ENCODE measurements at places on chromosomes 1 and 21.

- DNase-seq, result no peak
These were observed 1920.4 kb downstream of the MRPL39 start for GRCh38 chr21:23686737-23687523.

DNA sequence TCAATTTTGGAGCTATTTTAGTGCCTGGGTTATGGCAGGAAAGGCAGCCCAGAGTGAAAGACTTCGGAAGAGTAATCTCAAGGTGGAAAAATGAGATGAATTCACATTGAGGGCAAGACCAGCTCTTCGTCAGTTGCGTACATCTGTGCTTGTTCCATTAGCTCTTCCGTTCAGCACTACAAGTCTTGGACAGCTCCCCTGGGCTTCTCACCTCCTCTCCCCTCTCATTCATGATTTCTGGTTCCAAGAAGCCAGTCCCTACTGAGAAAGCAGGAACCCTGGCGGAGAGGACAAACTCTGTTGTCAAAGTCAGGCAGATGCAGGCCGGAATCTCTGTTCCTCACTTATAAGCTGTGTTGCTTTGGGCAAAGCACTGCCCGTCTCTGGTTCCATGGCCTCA, 76.5 kb downstream of the ACTL8 start:
- no peak for DNase-seq

DNA sequence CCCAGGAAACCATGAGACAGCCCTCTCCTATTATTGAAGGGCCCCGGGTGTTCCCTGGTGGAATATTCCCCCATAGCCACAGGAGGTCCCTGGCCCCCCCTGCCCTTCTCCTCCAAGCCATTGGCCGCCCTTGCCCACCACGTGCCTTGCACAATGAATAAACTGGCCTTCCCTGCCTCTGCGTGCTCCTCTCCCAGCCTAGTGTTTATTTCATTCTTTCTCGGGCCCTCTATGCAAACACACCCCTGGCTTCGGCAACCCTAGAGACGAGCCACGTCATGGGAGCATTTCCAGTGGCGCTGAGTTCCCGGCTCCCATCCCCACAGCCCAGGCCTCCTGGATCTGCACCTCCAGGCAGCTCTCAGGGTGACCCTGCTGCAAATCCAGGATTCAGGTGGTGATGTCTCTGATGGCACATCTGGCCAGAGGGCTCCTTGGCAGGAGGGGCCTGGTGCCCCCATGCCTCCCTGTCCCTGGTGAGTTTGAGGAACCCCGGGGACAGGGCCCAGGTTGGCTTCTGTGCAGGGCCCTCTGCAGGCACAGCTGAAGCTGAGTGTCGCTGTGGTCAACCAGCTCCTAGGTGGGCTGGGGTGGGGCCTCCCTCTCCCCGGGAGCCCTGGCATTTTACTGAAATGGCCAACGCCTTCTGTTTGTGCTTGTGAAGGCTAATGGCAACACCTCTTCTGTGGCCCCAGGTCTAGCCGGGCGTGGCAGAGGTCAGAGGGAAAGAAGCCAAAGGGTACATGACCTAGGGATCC, 6.2 kb downstream of the KRTAP10-12 start:
- no peak for DNase-seq

DNA sequence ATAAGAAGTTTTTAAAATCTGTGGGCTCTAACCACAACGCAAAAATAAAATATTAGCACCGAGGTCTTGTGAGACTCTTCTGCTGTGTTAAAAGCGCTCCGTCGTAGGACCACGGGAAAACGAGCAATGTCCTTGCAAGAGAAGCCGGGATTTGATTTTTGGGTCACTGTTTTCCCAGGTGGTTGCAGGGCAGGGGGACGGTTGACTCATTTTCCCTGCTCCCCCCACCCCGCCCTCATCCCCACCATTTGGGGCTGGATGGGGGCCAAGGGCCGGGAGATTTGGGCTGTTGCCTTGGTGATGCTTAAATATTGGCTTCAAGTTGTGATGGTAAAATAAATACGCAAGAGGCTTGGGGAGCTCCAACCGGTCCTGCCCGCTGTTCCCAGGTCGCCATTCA, 67.6 kb upstream of the SLC25A33 start:
- DNase-seq, result no peak

DNA sequence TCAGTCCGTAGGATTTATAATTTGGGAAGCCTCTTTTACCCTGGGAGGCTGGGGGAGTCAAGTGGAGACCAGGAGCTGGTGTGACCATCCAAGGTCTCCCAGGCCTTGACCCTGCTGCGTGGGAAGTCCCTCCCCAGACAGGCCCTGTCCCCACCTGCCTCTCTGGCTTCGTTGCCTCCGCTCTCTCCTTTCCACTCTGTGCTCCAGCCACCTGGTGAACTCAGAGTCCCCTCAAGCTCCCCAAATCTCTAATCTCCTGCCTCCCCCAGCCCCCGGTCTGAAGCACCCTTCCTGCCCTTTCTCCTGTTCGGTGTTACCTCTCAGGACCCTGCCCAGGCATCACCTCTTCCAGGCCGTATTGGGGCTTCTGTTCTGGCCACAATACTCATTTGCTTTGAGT, 27.9 kb downstream of the CDCP2 start:
- no peak for DNase-seq

DNA sequence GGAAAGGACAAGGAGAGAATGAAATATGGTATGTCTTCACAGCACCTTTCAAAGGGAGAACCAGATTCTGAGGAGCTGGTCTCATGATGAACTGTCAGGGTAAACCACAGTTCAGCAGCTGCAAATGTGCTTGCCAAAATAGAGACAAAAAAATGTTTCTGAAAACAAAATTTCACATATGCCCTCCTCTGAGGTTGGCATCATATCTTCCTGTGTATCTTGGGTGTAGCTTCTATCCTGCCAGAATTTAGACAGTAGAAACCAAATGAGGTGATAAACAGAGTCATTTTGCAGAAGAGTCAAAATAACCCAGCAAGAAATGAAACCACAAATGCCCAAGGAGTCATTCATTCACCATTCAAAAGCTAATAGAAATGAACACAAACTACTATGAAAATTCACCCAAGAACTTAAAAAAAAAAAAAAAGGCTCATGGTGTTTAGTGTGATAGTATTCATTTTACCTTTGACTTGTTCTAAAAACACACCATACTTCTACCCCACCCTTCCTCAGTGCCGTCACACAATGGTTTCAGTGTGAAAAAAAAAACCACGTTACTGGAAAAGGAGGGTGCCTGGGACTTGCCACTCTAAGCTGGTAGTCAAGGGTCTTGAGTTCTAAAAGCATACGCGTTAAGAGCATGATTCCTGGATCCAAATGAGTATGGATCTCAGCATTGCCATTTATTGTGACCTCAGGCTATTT, 18.5 kb downstream of the SELL start:
- DNase-seq, result no peak

- no peak for DNase-seq
These were observed 11.4 kb downstream of the RNF11 start for GRCh38 chr1:51247499-51247898.

GRCh38 chr1:203992440-203992839, 80.5 kb upstream of the SOX13 start:
- no peak for DNase-seq

GRCh38 chr1:161298116-161298515, 11.7 kb downstream of the MPZ start:
- DNase-seq, result no peak

DNA sequence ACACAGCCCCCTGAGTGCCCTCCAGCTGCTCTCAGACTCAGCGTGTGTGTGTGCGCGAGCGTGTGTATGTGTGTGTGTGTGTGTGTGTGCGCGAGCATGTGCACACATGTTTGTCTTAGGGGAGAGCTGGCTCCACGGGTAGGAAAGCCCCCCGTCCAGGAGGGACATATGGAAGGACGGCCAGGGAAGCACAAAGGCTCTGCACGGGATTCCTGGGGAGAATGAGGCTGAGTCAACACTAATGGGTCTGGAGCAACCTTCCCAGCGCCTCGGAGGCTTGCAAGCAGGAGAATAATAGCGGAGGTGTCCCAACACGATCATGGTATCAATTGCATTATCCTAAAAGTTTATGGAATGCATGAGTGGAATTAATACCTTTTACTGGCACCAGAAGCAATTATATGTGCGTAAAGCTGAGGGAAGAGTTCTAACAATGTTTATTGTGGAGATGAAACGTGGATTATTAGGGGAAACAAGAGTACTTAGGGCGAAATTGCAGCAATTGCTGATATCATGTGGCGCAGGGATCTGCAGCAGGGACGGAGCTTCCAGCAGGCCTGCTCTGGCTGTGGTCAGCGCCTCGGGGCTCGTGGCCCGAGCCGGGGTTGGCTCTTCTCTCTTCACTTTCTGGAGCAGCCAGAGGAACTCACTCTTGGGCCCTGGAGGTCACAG, 40.3 kb upstream of the CCDC27 start:
- no peak for DNase-seq

DNA sequence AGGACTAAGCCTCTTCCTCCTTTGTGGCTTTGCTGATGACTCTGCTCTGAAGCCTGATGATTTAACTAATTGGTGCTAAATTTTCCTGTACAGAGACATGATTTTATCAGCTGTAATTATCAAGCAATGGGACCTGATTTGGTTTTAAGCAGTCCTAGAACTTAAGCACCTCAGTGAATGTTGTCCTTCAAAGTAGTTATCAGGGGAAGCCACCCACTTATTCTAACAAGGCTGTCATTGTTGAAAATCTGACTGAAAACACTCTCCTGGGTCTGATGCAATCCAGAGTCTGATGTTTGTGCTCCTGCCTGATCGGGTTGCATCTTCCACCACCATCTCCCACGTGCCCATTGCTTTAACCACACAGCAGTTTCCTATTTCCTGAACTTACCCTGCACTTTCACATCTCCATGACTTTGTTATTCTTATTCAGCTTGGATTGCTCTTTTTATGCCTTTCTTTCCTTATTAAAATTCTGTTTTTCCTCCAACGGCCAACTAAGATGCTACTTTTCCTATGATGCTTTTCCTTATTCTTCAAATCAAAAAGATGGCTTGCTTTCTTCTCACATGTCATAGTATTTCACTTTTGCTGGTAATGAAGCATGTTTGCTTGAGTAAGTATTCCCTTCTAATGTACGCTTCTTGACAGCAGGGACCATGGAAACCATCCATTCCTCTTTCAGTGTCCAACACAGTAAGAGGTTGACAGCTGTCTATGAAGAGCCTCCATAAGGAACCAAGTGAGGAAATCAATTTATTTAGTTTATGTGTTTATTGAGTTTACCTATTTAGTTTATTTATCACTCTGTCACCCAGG, 55.0 kb downstream of the S1PR1 start:
- no peak for DNase-seq

- peak; percentile 71 for DNase-seq
These were observed at the start of gene PGBD5 for GRCh38 chr1:230426246-230427093. Gene PGBD5, minus strand, starts transcription at chr1:230426332. Its CDS starts 404 bp downstream, at chr1:230425928.

GRCh38 chr1:171152549-171152948, 32.6 kb upstream of the FMO2 start:
- no peak for DNase-seq

DNA sequence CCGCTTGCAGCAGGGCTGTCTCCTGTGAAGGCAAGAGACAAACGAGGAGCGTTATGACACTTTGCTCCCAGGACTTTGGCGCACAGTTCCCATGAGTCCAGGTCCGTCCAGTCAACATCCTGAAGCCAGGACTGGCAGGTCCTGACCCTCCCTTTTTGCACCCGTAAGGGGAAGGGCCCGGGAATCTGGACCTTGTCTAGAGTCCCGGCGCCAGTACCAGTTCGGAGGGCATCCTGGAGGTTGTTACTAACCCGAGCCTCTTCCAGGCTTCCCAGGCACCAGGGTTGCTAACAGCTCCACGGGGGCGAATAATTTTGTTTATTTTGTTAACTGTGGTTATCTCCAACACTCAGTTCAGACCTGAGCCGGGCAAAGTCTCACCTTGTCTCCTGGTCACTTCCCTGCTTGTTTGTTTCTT, 682 bp upstream of the RWDD3 start:
- DNase-seq, result no peak

GRCh38 chr1:245411245-245412036, 256.7 kb downstream of the KIF26B start:
- no peak for DNase-seq

DNA sequence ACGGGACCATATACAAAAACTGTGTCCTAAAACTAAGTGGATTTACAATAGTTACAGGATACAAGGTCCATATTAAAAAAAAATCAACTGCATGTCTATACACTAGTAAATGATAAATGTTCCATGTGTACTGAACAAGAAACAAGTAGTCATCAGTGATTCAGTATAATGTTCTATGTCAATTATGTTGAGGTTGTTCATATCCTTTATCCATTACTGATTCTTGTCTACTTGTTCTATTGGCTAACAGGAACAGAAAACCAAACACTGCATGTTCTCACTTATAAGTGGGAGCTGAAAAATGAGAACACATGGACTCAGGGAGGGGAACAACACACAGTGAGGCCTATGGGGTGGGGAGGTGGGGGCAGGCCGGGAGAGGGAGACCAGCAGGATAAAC, 90.5 kb downstream of the CDC42BPA start:
- no peak for DNase-seq

DNA sequence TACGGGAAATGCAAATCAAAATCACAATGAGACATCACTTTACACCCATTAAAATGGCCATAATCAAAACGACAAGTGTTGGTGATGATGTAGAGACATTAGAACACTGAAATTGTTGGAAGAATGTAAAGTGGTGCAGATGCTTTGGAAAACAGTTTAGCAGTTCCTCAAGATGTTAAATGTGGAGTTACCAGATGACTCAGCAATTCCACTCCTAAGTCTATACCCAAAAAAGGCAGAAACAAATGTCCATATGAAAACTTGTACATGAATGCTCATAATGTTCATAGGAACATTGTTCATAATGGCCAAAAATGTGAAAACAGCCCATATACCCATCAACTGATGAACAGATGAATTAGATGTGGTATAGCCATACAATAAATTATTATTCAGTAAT, 267.4 kb downstream of the KCNH1 start:
- no peak for DNase-seq

DNA sequence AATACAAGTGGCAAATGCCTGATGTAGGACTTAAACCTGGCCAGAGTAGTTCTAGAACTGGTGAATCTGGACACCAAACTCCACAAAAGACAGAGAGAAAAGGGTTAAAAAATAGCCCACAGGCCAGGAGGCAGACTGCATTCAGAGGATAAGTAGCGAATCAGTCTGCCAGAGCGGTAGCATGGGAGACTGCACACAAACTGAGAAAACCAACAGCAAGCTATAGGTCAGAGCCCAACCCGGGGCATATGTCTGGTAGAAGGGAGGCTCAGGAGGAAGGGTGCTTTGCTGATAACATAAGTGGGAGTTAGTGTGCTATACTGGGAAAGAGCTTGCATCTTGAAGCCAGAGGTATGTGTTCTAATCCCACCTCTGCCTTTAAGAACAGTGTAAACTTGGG, 4.0 kb downstream of the LRRC53 start:
- no peak for DNase-seq

- no peak for DNase-seq
These were observed 690.4 kb downstream of the USP25 start for GRCh38 chr21:16420031-16420724.

GRCh38 chr1:9212735-9213134, 21.8 kb upstream of the H6PD start:
- DNase-seq, result no peak
